ENCODE measurements at places on chromosomes 2 and 18.

DNA sequence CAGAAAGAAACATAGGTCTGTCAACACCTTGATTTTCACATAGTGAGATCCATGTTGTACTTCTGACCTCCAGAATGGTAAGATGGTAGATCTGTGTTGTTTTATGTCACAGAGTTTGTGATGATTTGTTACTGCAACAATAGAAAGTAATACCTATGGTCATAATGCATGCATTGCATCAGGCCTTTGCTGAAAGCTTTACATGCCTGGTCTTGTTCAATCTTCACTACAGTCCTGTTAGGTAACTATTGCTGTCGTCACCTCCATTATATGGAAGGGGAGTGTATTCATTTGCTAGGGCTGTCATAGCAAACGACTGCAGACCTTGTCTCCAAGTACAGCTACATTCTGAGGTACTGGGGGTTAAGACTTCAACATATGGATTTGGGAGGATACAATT lies 243.5 kb downstream of the ANAPC1 start:
- DNase-seq = no peak

GRCh38 chr2:75571730-75572430 lies 11.1 kb upstream of the EVA1A start:
- DNase-seq = no peak

DNA sequence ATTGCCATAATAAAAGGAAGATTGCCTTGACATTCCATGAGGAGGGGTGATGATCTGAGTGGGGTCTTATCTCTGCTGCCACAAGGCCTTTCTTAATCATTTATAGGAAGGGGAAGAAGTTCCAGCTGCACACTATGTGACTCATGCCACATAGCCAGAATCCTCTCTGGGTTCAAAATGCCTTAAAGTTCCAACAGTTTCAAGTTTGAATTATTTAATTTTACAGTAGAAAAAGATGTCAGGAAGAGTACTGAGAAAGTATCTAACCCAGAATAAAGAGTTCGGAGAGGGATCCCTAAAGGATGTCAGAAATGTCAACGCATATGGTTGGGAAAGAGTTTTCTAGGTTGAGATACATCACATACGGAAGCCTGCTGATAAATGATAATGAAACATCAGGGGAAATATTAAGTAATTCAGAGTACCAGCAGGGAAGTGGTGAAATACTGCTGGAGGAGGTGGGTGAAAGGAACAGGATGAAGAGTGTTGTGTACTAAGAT lies 999.9 kb downstream of the TSN start:
- no peak for DNase-seq

GRCh38 chr18:79360933-79361332 lies 34.8 kb upstream of the NFATC1 start:
- DNase-seq = no peak

DNA sequence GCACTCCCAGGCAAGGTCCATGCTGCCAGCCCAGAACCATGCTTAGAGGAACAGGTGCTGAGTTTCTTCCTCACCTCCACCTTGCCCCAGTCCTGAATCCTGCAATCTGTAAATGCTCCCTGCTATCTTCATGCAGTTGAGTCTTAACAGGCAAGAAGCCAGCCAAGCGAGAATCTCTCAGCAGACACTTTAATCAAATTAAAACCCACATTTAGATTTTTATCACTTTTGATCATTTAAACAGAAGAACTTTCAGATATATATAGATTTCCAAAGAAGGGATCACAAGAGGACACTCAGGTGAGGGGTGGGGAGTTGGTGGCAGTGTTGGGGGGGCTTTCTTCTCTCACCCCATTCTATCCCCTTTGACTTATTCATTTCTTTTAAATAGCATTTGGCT lies 25.9 kb upstream of the LBH start:
- no peak for DNase-seq

DNA sequence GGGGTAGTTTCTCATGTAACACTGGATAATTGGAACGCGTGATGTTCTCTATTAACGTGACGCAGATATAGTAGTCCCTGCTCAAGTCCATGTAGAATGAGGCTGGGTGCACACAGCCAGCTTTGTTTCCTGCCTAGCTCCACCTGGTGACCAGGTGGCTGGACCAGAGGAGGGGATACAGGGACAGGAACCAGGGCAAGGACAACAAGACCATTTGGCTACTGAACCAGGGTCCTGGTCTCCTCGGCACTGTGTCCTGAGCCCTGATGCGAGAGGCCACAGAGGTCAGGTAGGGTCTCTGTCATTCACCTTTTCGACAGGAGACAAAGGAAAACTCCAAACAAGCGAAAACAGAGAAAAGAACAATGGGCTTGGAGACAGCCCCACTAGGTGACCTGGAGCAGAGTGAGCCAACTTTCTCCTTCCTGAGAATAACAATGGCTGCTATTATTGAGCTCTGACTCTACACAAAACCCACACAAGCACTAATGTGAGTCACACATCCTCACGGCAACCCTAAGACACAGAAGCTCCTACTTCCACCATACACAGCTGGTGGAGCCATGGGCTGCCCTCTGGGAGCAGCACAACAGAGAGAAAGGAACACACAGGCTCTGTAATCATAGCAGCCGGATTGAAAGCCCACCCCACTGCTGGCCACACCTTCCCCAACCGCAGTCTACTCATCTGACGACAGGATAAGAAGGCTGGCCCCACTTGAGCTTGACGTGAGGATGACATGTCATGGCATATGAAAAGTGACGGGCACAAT lies 67.3 kb upstream of the TEX51 start:
- DNase-seq = no peak

DNA sequence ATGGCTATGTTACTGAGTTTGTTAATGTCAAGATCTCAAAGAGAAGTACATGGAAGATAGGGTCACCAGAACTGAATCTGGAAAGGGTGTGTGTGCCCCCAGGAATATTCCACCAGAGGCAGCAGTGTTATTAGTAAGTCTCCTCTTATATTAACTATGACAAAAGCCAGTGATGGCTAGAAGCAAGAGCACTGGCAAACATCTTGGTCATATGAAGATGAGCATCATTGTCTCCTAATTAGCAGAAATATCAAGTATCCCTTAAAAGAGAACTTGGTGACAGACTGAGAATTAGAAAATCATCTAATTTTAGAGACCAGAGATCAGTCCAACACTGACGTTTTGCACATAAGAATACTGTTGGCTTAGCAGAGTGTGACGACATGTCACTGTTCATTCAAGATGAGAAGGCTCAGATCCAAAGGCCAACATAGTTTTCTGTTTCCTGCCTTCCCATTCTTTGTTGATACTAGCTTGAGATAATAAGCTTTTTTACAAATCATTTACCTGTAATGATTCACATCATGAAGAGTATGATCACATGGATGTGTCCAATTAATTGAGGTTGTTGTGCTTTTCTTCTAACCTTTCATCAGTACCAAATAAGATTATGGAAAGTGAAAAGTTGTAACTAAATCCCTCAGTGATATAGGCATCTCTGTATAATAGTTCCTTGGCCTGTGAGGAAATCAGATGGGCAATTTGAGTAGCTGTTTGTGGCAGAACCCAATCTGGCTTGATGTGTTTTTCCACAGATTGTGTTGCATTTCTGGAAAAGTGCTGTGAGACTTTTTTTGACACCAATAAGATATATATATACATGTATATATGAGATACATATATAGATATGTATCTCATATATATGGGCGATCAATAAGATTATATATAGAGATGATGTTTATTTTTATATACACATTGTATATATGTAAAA lies 44.5 kb downstream of the MAPRE2 start:
- DNase-seq = no peak

DNA sequence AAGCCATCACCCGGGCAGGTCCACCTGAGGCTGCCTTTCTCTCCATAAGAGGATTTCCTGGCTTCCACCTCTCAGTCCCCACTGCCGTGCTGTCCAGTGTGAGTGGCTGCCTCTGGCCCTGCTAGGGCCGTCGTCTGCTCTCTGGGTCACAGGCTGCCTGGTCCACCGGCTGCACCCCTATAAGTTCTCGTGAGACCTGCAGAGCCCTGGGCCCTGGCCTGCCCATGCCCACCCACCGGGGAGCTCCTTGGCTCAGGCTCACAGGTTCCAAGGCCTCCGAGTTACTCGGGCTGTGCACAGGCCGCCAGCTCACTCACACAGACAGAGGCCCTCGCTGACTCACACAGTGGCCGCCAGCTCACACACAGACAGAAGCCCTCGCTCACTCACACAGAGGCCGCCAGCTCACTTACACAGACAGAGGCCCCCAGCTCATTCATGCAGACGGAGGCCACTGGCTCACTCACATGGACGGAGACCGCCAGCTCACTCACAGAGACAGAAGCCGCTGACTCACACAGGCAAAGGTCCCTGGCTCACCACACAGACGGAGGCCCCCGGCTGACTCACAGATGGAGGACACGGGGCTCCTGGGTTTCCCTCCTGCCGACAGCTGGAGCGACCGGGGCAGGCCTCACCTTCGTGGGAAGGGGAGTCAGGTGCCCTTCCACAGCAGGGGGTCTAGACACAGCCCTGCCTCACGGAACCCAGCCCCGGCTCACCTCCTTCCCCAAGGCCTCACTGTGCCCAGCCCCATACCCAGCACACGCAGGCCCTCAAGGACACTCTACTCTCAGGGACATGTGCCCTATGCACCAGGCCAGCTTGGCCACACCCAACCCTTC lies 334.1 kb upstream of the MYT1L start:
- DNase-seq = no peak

GRCh38 chr2:239917125-239917956 lies 107.8 kb downstream of the NDUFA10 start:
- no peak for DNase-seq

- DNase-seq = no peak
Measured at GRCh38 chr2:56021136-56021474, 97.5 kb upstream of the EFEMP1 start.

DNA sequence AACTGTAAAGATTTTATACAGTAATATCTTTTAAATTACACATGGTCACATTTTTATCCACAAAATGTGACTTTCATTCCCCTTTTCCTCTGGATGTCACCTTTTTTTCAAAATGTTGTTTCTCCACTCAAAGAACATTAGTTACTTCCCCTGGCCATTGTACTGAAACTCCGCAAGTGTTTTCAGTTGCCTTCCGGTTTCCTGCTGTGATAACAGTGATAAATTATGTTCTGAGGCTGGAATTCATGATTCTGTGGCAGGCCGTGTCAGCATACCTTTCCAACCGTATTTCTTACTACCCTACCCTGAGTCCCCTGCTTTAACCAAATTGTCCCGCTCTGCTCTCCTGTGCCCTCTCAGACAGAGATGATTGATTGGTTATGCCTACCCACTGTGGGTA lies 53.5 kb downstream of the MGAT5 start:
- DNase-seq = no peak

DNA sequence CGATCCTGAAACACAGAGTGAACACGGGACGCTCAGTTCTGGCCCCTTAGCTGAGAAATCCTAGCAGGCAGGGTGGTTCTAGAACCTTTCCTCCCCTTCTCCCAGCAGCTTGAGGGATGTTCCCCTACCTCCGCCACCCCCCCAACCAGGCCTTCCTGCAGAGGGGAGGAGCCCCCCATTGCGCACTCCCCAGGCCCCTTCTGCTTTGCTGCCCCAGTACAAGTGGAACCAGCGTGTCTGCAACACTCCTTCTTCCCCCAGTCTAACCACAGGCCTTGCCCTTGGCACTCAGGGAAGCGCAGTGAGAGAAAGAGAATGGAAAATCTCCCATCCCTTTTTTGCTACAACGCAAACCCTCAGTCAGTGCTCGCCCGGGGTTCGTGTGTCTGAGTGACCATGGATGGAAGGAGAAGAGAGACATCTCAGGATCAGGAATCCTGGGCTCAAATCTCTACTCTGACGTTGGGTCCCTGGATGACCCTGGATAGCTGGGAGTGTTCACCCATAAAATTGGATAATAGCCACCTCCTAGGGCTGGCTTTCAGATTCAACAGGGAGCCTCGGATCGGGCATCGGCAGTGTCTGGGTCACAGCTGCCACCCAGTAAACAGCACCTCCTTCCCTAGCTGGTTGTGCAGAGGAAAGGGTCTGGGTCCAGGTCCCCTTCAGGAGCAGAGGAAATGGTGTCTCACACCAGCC lies 3.7 kb downstream of the NPPC start:
- DNase-seq = no peak

GRCh38 chr2:46878886-46879285 lies 36.7 kb downstream of the MCFD2 start:
- DNase-seq = no peak

- no peak for DNase-seq
Measured at GRCh38 chr2:25982273-25982967, at the start of gene KIF3C. TSS of gene KIF3C (minus strand) at chr2:25982497. CDS start at chr2:25981917, 580 bp downstream.

DNA sequence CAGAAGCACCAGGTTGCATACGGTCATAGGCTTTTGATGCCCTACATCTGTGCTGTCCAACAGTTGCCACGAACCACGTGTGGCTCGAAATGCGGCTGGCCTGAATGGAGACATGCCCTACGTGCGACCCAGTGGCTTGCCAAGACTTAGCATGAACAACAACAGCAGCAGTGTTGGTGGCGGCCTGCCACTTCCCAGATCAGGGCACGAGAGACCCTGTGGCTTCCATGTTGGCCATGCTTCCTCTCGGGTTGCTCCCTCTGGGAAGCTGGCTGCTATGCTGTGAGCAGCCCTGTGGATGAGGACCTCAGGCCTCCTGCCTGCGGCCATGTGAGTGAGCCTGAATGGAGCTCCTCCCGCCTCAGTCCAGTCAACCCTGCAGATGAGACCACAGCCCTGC lies 212.3 kb downstream of the HDAC4 start:
- no peak for DNase-seq

DNA sequence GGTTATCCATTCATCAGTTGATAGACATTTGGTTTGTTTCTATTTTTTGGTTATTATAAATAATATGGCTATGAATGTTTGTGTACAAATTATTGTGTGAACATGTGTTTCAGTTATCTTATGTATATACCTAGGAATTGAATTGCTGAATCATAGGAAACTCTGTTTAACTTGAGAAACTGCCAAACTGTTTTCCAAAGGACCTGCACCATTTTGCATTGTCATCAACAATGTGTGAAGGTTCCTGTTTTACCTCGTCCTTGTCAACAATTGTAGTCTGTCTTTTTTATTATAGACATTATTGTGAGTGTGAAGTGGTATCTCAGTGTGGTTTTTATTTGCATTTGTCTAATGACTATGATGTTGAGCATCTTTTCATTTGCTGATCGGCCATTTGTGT lies 17.1 kb downstream of the PDK1 start:
- peak; percentile 71 for DNase-seq
